ENCODE measurements at places on chromosomes 2 and 18.

- no peak for DNase-seq
Observed at GRCh38 chr2:156589381-156590079, 153.4 kb downstream of the GPD2 start.

DNA sequence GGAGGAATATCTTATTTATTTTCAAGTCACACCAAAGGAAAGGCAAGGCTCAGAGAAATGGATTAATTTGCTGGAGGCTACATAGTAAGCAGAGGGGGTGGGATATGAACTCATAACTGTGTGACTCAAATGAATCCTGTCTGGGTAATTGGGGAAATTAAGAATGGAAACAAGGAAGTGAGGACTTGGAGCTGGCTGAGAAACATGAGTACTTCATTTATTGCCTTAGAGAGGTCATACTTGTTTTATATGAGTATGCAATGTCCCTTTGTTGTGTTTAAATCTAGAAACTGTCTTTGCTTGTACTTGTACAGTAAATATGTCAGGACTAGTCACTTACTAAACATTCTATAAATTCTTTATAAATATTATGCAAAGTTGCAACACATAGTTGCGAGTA lies 2166.7 kb upstream of the PIK3C3 start:
- DNase-seq = no peak

GRCh38 chr2:76008001-76008702 lies 297.4 kb upstream of the GCFC2 start:
- no peak for DNase-seq

DNA sequence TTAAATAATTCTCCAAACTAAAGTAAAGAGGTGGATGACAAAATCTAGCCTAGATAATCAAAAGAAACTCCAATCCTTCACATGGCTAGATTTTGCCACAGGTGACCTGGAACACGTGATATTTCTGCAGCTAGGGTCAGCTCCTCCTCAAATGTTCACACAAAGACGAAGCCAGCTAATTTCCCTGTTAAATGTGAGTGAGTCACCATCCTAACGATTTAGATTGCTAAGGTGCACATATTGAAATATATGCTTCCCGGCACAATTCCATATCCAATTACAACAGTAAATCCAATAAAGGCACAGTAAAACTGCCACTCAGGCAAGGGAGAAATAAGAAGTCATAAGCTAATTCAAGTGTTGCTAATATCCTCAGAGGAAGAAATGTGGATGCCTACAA lies 28.7 kb downstream of the IKZF2 start:
- DNase-seq = no peak

DNA sequence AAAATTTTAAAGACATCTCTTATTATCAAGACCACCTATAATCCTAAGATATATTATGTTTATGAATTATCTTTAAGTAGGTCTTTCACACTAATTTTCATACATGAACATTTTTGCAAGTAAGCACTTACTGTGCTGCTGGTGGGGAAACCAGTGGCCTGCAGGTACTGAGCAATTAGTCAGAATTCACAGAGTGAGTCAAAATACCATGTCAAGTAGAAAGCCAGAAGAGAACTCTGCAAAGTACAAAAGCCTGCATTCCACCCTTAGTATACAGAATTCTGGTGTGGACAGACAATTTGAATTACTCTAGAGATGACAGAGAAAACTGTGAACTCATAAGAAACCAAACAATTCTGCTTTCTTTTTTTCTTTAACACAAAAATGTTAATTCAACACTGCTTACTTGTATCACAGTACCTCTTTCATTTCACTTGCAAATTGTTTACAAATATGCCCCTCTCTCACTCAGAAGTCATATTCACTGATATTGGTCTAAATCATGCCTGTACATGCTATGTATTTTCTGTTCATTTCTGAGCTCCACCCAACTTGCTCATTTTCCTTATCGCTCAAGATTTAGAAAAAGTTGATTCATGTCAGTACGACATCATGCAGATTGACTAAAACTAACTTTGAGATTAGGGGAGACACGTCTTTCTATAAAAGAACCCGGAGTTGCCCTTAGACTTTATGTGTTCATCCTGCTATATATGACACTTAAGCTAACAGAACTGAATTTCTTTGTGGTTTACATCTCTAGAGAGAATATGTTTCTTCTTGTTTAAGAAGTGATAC lies 182.9 kb downstream of the IKZF2 start:
- no peak for DNase-seq

- no peak for DNase-seq
Observed at GRCh38 chr2:148596018-148596417, 48.5 kb upstream of the EPC2 start.

- DNase-seq = no peak
Observed at GRCh38 chr2:73286134-73286655, 1.9 kb upstream of the FBXO41 start.

DNA sequence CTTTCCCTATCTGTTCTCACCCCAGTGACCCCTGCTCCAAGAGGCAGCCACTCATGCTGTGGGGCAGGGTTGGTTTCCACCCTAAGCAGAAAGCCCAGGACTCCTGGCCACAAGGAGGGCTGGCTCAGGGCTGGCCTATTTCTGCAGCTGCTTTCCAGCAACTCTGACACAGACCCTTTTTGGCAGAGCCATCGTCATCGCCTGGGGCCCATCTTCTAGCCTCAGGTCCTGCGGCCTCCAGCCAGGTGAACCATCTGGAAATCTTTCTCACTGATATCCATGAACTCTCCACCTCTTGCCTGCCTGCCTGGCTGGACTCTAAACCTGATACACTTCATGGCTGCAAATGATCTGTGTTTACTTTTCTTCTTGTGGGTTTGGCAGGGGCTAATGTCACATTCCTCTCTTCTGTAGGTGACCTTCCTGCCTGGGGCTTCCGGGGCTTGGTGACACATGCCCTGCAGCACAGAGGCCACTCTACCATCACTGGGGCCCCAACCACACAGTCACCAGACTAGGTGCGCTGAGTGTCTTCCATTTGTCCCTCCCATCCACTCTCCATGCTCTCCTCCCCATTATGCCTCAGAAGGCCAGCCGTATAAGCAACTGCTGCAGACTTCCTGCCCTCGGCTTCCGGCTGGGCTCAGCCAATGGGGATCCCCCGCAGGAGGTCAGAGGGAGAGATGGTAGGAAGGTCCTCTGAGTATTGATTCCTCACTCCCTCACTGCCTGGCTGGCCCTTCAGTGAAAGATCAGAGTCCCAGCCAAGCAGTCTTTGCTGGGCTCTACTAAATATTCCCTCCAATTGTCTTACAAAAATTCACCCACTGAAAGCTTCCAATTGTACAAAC lies 9.7 kb upstream of the COPS8 start:
- no peak for DNase-seq
